ENCODE measurements at places on chromosomes 7 and 10. TPM values are rescaled to one million over a fixed set of nuclear protein-coding genes. Genes with fewer than 3 reads are reported as not detected.

NME8 gene
- total RNA-seq = not detected

ICA1 gene
- total RNA-seq = 25.3 TPM

PRRT4 gene
- not detected for total RNA-seq

FRAT1 gene
- total RNA-seq = 2.6 TPM

GALNT17 gene
- total RNA-seq = not detected

NEURL1 gene
- total RNA-seq = 0.06 TPM

VGF gene
- not detected for total RNA-seq

PAOX gene
- total RNA-seq = 6.0 TPM

VAX1 gene
- total RNA-seq = not detected

PRLHR gene
- not detected for total RNA-seq

STK31 gene
- total RNA-seq = 0.13 TPM

GHRHR gene
- total RNA-seq = not detected

FEZF1 gene
- total RNA-seq = not detected

OR2A7 gene
- total RNA-seq = not detected

WDR86 gene
- not detected for total RNA-seq

MYL10 gene
- total RNA-seq = not detected

VWDE gene
- total RNA-seq = under 0.01 TPM

PNLIP gene
- not detected for total RNA-seq

SPDYE11 gene
- not detected for total RNA-seq

SPDYE2B gene
- total RNA-seq = not detected

ABCC2 gene
- total RNA-seq = 0.65 TPM

LEP gene
- total RNA-seq = not detected

SNCG gene
- total RNA-seq = 131 TPM

PHF14 gene
- 26.9 TPM for total RNA-seq

CCL24 gene
- not detected for total RNA-seq

ZNF804B gene
- total RNA-seq = not detected

PON1 gene
- under 0.01 TPM for total RNA-seq

DENND2A gene
- total RNA-seq = under 0.01 TPM

MRLN gene
- total RNA-seq = not detected

UCMA gene
- total RNA-seq = not detected

All from bladder microvascular endothelial cell (primary cell).